ENCODE measurements at places on chromosomes 12 and 14.

DNA sequence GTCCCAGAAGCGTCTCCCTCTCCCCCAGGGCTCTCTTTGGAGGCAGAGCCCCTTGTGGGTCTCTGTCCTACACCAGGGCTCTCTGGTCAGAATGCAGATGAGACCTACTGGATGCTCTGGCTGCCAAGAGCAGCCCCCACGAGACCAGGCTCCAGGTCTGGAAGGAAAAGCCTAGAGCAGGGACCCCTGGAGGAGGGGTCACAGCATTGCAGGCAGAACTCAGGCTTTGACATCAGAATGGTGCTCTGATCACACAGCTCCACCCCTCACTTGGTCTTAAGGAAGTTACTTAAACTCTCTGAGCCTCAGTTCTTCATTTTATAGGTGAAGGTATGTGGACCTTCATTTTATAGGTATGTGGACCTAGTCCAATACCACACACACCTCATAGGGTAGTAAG is 83.1 kb downstream of the ARL6IP4 start:
- peak; percentile 35 for DNase-seq

DNA sequence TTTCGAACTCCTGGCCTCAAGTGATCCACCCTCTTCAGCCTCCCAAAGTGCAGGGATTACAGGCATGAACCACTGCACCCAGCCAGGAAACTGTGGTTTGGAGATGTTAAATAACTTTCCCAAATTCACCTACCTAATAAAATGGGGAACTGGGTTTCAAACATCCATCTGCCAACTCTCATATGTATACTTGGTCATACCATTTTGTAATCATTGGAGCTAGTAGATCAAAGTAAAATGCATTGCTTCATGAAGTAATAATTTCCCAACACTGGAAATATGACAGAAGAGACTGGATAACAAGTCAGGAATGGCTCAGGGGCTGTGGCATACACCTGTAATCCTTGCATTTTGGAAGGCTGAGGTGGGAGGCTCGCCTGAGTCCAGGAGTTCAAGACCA is 5.3 kb upstream of the HECTD1 start:
- no peak for DNase-seq

GRCh38 chr12:103422746-103423515 is 72.8 kb downstream of the C12orf42 start:
- peak; percentile 97 for DNase-seq

GRCh38 chr12:94309373-94309772 is 150.3 kb downstream of the CEP83 start:
- DNase-seq, result no peak

GRCh38 chr12:54259194-54260011 is 20.5 kb downstream of the CBX5 start:
- peak; percentile 85 for DNase-seq

- DNase-seq, result no peak
Observed at GRCh38 chr14:91144425-91145145, 30.7 kb downstream of the DGLUCY start.
